ENCODE measurements at places on chromosomes 2 and 18.

DNA sequence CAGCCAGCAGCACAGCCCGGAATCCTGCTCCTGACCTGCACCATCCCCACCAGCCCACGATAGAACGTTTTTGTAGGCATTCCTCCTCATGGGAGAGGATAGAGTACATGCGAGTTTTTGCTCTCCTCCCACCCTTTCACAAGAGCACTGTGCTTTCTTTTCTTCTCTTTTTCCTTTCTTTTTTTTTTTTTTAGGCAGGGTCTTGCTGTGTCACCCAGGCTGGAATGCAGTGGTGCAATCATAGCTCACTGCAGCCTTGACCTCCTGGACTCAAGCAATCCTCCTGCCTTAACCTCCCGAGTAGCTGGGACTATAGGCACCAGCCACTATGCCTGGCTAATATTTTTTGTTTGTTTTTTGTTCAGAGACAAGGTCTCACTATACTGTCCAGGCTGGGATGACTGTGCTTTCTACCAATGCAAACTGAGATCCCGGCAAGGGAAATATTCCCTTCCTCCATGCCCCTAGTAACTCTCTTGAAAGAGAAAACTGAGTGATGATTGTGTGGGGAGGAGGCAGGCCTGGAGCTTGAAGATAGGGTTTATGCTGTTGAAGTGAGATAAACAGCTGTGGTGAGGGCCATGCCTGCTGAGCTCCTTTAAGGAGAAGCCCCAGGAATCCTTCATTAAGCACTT, 82.6 kb upstream of the TXNDC2 start:
- DNase-seq, result no peak

DNA sequence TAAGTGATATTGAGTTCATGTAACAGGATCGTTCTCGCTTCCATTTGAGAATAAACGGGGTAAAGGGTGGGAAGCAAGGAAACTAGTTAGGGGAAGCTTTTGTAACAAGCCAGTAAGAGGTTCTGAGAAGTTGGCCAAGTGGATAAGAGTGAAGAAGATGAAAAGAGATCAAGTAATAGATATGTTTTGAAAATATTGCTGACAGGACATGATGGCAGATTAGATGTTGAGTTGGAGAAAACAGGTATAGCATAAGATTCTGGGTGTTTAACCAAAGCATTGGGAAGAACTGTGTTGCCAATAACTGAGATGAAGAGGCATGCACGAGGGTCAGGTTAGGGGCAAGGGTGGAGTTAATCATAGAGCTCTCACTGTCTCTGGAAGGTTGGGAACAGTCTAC, 330.0 kb upstream of the LRRTM1 start:
- DNase-seq, result no peak

GRCh38 chr18:48983793-48984437, 33.1 kb upstream of the SMAD7 start:
- DNase-seq, result no peak

GRCh38 chr2:176445956-176446355, 176.7 kb downstream of the MTX2 start:
- DNase-seq, result no peak

DNA sequence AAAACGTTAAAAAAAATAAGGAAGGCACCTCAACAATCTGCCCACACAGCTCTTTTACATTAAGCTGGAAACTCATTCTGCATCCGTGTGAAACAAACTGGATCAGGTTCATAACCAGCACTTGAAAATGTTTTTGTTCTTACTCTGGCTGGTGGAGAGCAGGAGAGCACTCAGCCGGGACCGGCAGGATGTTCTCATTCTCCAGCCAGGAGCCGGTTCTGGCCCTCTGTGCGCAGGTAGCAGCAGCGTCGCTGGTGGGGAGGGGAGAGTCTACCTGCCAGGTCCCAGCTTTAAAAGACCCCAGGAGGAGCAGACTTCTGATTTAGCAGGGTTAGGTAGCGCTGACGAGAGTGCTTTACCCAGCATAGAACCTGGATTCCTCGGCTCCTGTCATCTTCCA, 834.9 kb upstream of the SALL3 start:
- DNase-seq, result no peak

GRCh38 chr2:64604155-64604554, 49.6 kb downstream of the SERTAD2 start:
- no peak for DNase-seq

DNA sequence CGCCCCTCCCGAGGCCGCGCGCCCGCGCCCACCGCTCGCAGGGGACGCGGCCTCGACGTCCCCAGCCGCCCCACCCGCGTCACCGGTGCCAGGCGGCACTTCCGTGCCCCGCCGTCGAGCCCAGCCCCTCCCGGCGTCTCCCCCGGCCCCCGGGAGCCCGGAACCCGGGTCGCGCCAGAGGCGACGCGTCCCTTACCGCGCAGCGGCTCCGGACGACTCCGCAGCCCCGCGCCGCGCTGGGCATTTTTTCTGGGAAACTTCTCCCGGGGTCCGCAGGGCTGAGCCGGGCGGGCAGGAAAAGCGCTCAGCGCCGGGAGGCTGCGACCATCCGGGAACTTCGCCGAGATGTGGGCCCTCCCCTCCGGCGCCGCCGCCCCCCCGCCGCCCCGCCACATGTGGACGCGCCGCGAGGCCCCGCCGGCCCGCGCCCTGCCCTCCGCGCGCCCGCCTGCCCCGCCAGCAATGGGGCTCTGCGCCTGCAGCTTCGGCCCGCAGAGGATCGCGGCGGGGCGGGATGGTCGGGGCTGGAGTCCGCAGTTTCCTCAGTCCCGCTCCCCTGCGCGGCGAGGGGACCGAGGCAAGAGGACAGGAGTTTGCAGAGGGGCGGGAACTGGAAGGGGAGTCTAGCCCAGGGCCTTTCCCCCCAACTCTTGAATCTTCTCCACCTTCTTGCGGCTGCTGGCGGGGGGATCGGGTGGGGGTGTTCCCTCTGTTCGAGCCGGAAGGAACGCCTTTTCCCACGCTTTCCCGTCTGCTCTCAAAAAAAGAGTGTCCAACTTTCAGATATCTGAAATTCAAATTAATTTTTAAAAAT, 81.5 kb downstream of the CHRNA1 start:
- peak; percentile 76 for DNase-seq

- no peak for DNase-seq
Measured at GRCh38 chr2:208266553-208266893, 468 bp downstream of the PIKFYVE start.

GRCh38 chr2:53886406-53887280, 26.9 kb upstream of the GPR75 start:
- no peak for DNase-seq

DNA sequence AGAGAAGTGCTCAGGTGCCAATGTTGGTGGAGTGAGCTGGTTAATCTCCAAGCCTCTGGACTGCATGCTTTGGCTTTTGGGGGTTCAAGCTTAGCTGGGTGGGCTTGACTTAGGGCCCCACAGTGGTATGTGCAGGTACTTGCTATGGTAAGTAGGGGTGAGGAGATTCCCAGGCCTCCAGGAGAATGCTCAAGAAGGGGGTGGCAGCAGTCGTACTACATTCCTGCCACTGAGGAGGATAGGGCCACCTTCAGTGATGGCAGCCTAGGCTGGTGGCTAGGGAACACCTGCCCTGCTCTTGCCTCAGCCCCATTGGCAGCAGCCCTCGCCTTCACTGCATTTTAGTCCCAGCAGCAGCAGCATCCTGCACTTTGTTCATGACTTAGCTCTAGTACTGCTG, 55.6 kb upstream of the MYL1 start:
- no peak for DNase-seq

GRCh38 chr2:1652034-1652790, 92.1 kb downstream of the PXDN start:
- DNase-seq, result no peak

GRCh38 chr2:179655627-179656026, 205.8 kb downstream of the ZNF385B start:
- DNase-seq, result no peak

- no peak for DNase-seq
Measured at GRCh38 chr2:1740716-1741589, 3.4 kb downstream of the PXDN start.

DNA sequence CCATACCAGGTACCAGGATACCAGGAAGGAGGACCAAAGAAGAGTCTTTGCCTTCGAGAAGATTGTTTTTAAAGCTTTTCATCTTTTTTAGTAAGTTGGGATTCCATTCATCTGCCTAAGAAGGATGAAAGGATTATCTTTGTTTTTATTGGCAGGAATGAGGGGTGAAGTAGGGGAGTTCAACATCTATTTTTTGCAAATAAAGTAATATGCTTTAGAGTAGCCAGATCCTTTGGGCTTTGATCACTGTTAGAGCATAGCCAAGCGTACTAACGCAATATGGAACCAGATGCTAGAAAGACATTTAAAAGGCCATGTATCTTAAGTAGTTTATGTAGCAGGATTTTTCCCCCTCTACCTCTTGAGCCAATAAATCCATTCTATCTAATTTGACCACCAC, 133.0 kb downstream of the PRPF40A start:
- DNase-seq, result no peak

DNA sequence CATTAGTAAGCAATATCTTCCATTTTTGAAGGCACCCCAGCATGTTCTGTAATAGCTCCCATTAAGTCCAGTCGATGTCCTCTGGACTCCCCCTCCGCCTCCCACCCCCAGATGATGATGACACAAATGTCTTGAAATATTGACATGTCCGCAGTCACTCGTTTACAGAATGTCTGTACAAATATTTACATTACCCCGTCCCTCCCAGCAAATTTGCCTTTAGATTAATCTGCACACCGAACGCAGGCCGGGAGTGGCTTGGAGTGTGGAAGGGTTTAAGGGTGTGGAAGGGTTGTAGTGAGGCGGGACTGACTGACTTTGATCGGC, 853 bp upstream of the OSBPL6 start:
- DNase-seq, result no peak

DNA sequence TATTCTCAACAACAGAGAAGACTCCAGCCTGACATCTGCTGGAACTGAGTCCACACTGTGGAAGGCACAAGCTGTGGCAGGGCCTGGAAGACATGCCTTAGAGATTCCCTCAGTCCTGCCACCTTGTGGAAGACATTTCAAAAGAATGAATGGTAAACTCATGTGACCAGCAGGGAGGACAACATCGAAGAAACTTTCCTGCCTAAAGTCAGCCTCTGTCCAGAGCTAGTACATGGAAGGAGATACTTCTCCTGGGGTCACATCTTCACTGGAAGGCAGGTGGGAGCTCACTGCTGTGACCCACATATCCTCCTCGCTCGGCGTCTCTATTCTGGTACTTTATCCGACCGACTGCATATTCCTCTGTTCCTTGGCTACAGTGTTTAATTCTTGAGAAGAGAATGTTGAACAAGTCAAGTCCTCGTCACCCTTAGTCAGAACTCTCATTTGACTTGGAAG, 59.5 kb downstream of the PUM2 start:
- DNase-seq, result peak; percentile 45

GRCh38 chr2:223227338-223227737, 175.3 kb downstream of the KCNE4 start:
- no peak for DNase-seq

DNA sequence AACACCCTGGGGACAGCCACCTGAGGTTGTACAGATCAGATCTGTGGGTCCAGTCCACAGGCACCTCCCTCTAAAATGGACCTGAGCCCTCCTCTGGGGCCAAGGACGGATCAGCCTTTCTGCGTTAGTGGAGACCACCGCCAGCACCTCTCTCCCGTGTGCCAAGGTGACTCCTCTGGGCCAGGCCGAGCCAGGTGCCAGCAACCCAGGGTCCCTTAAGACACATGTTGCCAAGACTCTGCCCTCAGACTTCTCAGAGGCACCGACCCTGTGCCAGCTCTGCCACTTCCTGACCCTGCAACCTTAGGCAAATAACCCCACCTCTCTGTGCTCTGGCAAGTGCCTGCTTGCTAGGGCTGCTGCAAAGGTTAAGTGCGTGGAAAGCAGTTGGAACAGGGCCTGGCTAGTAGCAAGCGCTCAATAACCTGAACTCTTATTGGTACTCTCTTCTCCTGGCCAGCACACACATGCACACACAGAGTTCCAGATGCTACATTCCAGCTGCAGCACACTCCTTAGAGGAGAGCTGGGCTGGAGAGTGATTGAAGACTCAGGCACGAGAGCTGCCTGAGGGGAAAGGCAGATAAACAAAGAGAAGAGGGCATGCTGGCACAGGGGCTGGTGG, 105.6 kb downstream of the TNS1 start:
- no peak for DNase-seq

GRCh38 chr18:6776188-6776587, 46.7 kb downstream of the ARHGAP28 start:
- DNase-seq, result no peak

GRCh38 chr18:45557779-45558178, 57.5 kb upstream of the SLC14A2 start:
- DNase-seq, result no peak

- DNase-seq, result no peak
Measured at GRCh38 chr2:24717263-24717951, 75.8 kb downstream of the PTRHD1 start.

- no peak for DNase-seq
Measured at GRCh38 chr2:18966131-18966530, 376.8 kb upstream of the NT5C1B start.

DNA sequence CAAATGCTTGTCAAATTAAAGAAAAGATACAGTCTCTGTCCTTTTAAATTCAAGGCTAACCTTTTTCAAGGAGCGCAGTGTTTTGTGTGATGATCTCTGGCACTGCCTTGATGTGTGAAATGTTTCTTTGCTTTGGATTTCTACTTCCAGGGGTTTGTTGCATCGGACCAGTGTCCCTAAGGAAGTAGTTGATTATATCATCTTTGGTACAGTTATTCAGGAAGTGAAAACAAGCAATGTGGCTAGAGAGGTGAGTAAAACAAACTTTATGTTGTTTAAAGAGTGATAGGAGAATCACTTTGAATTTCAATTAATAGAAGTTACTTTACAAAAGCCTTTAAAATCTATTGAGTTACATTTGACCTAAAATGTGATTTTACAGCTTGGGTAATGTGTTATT, 28.8 kb downstream of the HADHB start:
- no peak for DNase-seq

- DNase-seq, result no peak
Measured at GRCh38 chr2:64568836-64569235, 44.7 kb downstream of the AFTPH start.

DNA sequence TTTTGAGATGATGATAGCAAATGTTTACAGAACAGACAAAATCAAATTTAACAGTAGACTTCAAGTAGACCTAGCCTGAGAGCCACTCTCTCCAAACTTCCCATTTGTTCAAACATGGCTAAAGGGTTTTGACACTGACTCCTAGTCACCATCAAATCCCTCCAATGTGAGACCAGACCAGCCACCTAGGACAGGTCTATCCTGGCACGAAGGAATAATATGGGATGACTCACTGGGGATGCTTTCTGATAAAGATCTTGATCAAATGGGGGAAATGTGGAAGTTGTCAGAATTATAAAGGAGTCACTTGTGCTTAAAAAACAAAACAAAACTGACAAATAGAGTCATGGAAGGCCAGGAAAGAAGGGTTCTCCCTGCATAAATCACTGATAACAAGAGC, 95.7 kb downstream of the EDAR start:
- DNase-seq, result no peak

DNA sequence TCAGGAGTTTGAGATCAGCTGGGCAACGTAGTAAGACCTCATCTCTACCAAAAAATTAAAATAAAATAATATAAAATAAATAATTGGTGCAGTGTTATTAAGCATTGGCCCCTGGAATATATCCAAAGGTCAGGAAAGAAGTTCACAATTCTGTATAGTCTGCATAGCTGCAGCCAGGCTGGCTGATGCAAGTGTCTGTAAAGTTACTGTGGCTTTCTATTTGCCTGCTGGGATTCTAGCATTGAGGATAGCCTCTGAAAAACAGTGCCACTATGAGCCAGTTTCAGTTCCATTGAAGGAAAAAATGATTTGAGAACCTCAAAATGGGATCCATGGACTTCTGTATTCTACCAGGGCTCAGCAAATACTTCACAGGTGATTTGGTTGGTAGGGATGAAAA, 208.6 kb downstream of the PARD3B start:
- DNase-seq, result no peak

Data from retina (tissue), 1 donor.